ENCODE measurements at places on chromosomes 5 and 9.

DNA sequence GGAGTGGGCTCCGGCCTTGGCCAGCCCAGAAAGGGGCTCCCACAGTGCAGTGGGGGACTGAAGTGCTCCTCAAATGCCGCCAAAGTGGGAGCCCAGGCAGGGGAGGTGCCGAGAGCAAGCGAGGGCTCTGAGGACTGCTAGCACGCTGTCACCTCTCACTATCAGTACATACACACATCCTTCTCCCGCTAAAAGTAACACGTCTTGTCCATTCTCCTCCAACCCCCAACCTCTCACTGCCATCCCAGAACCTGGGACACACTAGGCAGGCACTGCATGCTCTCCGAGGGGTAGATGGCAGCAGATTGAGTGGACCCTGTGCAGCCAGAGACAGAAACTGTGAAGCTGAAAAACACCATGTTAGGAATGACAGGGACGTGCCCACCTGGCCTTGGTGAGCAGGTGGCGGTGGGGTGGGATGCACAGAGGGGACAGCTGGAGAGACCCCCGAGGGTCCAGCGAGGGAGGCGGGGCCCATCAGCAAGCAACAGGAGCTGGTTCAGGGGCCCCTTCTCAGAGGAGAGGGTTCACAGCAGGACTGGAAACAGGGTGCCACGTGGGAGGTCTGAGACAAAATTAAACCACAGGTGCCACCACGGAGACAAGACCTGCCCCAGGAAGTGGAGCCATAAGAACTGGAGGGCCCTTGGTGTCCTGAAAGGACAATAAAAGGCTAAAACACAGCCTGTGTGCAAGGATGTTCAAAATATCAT, 16.9 kb downstream of the SEMA4D start:
- no peak for DNase-seq

- no peak for DNase-seq
Observed at GRCh38 chr5:181098762-181099601, 32.0 kb downstream of the OR2V1 start.

- no peak for DNase-seq
Observed at GRCh38 chr5:16784843-16785791, 151.0 kb downstream of the MYO10 start.

DNA sequence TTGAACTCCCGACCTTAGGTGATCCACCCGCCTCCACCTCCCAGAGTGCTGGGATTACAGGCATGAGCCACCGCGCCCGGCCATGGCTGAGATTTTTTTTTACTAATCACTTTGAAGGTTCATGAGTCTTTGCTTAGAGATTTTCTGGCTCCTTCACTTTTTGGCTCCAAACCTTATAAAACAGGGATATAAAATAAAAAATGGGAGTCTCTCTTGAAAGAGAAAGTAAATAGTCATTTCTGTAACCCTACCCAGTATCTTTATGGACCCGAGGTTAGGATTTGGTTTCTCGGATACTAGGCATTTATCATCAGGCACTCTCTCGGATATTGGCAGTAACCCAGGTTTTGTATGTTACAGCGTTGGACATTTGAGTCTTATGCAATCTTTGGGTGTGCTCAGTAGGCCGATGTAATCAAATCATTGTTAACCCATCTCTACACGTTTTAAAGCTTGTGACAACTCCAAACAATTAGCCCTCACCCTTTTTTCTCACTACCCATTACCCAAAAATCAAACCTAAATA, 25.3 kb downstream of the STXBP1 start:
- DNase-seq, result no peak

GRCh38 chr5:174876-175465, 16.3 kb upstream of the LRRC14B start:
- no peak for DNase-seq

- no peak for DNase-seq
Observed at GRCh38 chr5:58114324-58114723, 345.6 kb downstream of the PLK2 start.

DNA sequence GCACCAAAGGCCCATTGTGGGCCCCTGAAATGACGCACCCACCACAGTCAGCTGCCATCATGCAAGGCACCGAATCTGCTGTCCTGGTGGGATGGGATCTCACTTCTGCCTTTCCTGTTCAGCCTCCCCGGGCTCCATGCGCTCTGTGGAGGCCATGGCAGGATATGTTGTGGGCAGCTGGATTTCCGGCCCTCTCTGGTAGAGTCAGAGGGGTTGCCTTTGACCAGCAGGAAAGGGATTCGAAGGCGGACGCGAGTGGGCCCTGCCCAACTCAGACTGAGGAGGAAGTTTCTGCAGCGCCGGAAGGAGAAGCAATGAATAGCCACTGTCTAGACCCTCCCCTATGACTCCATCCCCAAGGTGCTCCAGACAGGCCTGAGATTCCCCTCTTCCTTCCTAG, 35.5 kb downstream of the GADD45G start:
- DNase-seq, result no peak

- DNase-seq, result no peak
Observed at GRCh38 chr9:87062746-87063145, 115.4 kb upstream of the GAS1 start.

GRCh38 chr5:52758014-52758413, 29.7 kb upstream of the ITGA1 start:
- no peak for DNase-seq

- DNase-seq, result no peak
Observed at GRCh38 chr9:114278881-114279570, 43.9 kb upstream of the ORM1 start.

- DNase-seq, result no peak
Observed at GRCh38 chr5:139481122-139481533, 1.4 kb downstream of the STING1 start.

- no peak for DNase-seq
Observed at GRCh38 chr5:123858938-123859337, 347.0 kb downstream of the CSNK1G3 start.

DNA sequence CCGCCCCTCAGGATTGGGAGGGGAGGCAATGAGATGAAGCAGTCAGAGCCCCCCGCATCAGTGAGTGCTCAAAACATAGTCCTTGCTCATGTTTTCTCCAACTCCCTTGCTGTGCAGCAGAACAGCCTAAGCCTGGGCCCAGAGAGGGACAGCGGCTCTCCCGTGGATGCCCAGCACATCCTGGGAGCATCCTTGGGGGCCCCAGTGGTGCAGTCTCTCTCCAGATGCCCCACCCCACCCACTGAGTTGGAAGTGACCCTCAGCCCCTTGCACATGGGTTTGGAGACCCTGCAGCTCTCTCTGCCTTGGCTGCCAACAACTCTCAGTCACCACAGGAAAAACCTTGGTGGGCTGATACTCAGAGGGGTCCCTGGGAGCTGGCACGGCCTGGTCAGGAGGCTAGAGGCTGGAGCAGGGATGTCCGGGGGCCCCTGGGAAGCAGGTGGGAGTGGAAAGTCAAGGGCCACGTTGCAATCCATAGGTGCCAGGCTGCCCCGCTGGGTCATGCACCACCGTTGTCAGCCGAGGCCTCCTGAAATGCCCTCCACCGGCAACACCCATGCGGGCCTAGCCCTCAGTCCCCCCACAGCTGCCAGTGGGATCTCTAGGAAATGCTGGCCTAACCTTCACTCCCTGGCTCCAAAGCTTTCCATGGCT, 242.5 kb downstream of the PBX3 start:
- DNase-seq, result no peak

DNA sequence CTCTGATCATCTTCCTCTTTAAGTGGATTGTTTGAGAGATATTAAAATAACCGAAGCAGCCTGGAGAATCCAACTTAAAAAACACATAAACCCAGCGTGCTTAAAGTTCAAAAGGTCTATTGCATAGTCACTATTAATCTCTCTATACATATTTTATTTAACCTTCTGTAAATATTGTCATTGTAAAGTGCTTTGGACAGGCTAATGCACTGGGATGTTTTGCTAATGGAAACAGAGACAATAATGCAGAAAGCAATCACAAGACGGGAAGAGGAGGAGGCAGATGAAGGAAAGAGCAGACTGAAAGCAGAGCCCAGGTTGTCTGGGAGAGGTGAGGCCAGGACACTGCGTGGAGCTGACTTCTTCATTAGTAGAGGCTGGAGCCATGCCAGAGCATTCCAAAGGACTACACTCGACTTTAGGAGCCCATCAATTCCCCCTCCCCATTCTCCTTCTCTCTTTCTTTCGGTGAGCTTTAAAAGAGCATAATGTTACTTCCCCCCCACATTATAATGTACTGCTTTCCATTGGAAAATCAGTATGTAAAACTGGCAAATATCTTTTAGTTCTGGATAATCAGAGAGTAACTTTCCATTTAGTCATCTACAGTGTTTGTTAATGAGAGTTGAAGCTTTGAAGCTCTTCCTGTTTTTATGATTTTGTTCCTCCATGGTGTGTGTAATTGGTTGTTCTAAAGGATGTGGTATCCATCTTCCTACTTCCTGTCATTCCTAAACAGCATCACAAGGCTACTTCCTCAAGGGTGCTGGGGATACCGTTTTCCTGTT, 307.3 kb upstream of the MPDZ start:
- DNase-seq, result no peak

GRCh38 chr5:156556666-156557406, 229.9 kb downstream of the SGCD start:
- DNase-seq, result no peak

DNA sequence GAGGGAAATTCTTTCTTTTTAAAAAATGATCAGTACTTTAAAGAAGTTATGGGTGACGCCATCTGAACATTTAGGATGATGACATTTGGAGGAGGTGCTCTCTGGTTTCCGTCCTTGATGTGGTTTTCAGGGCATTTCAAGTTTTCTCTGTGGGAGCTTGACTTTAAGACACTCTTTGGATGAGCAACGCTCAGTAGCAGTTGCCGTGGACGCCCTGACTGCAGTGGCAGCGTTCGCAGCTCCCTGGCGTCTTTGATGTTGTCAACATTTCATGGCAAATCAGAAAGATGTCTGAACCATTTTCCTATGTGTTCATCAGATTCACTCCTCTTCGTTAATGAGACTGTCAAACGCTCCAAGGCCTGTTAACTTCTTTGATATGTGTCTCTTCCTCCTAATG, 86.1 kb downstream of the ZNF354C start:
- no peak for DNase-seq

DNA sequence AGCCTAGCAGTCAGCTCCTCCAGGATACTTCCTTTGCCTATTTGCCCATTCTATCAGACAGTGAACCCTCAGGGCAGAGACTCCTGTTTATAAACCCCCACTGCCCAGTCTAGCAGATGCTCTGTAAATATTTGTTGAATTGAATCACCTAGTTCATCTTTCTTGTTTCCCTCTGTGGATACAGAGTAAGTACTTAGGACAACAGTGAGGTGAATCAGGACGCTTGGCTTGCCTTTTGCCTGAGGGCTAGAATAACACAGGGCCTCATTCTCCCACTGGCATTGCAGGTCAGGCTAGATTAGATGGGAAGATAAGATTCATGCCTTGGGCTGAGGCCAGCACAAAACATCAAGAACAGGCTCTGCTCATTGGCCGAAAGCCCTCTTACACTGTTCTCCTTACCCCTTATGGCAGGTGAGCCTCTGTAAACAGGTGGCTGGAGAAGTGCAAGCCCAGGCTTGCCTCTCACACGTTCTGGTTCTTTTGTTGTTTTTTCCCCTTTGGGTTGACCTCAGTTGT, 22.2 kb downstream of the TNFSF8 start:
- no peak for DNase-seq

- DNase-seq, result no peak
Observed at GRCh38 chr5:66149950-66150349, 5.8 kb downstream of the SREK1 start.

- no peak for DNase-seq
Observed at GRCh38 chr9:136679431-136679941, 7.8 kb downstream of the AGPAT2 start.

DNA sequence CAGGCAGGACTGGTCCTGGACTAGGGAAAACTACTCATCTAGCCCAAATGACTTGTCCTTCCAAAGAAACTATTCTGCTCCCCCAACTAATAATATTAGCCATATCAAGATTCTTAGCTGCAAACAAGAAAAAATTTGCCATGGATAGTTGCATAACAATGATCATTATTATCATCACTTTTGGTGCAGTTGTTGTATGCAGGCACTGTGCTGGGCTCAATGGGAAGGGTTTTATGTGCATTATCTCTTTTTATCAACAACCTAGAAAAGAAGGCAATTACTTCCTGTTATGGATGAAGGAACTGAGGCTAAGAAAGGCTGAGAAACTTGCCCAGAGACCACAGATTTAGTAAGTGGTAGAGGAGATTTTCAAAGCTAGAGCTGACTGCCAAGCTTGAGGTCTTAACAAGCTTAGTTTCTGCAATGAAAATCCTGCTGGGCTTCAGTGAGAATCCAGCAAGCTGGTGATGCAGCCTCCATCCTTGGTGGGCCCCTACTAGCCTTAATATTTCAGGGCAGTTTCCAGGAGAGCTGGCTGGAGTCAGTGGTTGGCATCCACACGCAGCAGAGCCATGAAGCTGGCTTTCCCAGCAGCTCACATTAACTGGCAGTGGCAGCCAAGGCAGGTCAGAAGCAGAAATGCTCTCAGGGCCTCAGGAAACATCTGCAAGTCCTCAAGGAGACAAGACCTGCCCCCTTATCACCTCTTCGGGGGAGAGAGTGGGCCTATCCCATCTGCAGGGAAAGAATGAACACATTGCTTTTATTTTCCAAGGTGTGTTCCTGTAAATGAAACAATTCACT, 20.5 kb upstream of the MEGF9 start:
- DNase-seq, result no peak

GRCh38 chr9:26406676-26407075, 485.9 kb downstream of the CAAP1 start:
- no peak for DNase-seq

GRCh38 chr5:23027331-23027730, 174.2 kb upstream of the CDH12 start:
- DNase-seq, result no peak

GRCh38 chr5:147740864-147741263, 41.7 kb downstream of the JAKMIP2 start:
- DNase-seq, result no peak

DNA sequence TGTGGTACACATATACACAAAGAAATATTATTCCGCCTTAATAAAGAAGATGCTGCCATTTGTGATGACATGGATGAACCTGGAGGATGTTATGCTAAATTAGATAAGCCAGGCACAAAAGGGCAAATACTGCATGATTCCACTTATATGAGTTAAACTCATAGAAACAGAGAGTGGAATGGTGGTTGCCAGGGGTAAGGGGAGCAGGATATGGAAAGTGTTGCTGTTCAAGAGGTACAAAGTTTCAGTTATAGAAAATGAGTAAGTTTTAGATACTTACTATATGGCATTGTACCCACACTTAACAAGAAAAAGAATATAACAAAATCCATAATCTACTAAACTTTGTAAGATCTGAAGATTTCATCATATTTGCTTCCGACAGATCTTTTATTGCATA, 252.2 kb downstream of the SYK start:
- no peak for DNase-seq

GRCh38 chr5:60550311-60550710, 149.7 kb downstream of the DEPDC1B start:
- DNase-seq, result no peak

DNA sequence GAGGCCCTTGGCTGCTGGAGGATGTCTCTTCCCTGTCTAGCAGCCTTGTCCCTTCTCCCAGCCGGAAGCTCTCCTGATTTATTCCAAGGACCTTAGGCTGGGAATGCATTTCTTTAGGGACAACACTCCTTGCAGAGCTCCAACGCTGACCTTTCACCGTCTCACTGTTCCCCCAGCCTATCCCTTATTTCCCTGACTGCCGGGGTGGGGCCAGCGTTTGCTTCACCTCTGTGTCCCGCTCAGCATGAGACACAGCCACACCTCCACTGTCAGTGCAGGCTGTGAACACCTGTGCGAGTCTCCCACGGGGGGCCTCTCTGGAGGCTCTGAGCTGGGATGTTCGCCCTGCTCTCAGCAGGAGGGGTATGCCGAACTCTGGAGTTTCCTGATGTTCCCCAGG, 106.2 kb upstream of the FCN2 start:
- DNase-seq, result no peak

- peak; percentile 29 for DNase-seq
Observed at GRCh38 chr9:34992376-34992951, 2.9 kb downstream of the DNAJB5 start.
